ENCODE measurements at places on chromosomes 1 and 21.

GRCh38 chr1:70499695-70500094 lies 88.6 kb downstream of the CTH start:
- DNase-seq, result no peak

DNA sequence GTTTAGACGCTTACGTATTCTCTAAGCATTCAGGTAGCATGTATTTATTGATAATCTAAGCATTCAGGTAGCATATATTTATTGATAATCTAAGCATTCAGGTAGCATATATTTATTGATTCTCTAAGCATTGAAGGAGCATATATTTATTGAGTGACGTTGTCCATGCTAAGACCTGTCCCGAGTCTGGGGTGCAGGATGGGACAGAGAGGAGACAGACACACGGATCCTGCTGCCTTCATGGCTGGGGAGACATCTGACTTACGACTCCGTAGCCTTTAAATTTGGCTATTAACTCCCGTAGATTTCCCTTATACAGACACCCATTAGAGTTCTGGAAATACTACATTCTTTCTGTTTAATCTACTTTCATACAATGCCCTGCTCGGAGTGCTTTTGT lies 982 bp downstream of the SCCPDH start:
- DNase-seq, result no peak

GRCh38 chr1:165317612-165318011 lies 38.9 kb downstream of the LMX1A start:
- no peak for DNase-seq

DNA sequence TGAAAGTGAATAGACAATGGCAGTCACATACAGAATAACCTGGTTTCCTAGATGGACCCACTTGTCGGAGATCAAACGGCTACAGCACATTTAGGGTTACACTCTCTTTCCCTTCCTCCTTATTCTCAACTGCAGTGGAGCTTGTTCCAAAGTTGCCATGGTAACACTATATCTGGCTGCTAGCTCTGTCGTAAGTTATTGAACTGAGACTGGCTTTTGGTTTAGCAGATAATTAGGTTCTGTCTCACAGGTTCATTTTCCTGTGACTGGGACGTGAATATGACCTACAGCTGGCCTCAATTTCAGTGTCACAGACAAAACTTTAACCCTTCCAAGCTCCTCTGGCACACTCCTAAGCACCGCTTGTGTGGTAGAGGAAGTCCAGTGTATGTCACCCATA lies 875.8 kb downstream of the USP25 start:
- DNase-seq, result no peak

- DNase-seq, result no peak
These were observed 16.1 kb downstream of the PHLDA3 start for GRCh38 chr1:201452866-201453265.

DNA sequence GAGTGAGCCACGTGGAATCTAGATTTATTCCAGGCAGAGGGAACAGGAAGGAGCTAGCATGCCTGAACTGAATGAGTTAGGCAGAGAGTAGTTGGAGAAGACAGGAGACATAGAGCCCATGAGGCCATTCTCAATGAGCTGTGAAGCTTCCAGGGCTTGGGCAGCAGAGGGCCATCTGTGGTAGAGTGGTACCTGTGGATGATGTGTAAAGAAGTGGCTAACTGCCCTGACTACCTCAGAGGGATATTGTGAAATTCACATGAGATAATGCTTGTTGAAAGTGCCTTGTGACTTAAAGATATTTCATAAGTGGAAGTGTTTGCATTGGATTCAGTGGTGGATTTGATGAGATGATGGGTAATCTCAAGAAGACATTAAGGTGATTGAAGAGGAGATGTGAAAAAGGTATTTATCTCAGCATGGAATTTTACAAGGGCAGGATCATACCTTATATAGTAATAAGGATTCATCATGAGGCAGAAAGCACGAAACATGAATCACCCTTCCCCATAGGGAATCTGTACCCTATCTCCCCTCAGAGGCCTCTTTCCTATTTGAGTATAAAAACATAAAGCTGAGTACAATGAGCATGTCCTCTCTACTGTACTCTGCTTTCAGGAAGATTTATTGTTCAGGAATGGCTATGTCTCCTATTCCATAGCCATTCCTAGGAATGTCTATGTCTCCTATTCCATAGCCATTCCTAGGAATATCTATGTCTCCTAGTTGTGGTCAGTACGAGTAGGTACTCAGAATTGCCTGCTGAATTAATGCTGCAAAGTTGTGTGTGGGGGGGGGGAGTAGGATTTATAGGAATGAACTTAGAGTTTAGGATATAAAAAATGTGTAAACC lies 146.8 kb downstream of the PAPPA2 start:
- no peak for DNase-seq

- DNase-seq, result no peak
These were observed 4.1 kb downstream of the ARMH1 start for GRCh38 chr1:44678626-44679025.

- no peak for DNase-seq
These were observed 148.2 kb downstream of the NFIA start for GRCh38 chr1:61230523-61230922.

DNA sequence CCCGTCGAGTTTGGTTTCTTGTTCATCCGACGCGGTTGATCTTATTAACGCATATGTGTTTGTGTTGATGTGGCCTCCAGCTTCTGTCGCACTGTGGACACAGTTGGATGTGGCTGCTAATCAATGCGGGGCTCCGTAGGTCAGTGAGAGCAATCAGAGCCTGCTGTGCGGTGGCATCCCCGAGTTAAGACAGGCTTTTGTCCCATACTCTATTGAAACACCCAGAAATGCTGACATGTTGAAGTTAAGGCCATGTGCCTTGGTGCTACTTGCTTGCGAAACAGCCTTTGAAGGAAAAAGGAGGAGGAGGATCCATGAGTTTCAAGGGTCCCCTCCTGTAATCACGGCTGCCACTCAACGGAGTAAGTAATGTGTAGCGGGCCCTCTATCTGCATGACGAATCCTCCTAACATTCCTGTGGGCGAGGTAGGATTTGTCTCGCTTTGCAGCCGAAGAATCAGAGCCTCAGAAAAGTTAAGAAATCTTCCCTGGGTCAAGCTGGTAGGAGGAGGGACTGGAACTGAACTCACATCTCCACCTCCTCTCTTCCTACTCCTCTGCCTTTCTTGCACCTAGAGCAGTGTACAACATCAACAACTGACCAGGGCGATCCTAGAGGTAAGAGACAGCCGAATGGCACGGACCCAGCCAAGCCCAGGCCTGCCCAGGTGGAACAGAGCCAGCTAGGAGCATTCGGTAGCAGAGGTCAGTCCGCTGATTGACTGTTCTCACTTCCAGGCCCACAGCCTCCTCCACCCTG lies 19.5 kb downstream of the PDE9A start:
- DNase-seq, result no peak
